ENCODE measurements at places on chromosomes 2 and 18.

DNA sequence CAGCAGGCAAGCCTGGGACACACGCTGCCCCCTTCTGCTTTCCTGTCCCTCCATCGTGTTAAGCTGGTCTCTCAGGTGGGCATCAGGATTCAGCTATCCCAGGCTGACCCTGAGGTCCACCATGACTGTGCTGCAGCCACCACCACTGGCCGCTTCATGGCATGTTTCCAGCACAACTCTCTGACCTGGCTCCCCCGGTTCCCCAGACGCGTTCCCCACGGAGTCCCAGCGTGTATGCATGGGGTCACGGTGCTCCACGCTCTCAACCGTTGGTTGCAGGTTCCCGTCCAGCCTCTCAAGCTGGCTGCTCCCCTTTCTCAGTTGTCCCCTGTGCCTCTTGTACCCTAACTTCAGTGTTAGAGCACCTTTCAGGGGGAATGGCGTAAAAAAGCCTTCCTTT lies 20.3 kb downstream of the HPCAL1 start:
- DNase-seq, result no peak

DNA sequence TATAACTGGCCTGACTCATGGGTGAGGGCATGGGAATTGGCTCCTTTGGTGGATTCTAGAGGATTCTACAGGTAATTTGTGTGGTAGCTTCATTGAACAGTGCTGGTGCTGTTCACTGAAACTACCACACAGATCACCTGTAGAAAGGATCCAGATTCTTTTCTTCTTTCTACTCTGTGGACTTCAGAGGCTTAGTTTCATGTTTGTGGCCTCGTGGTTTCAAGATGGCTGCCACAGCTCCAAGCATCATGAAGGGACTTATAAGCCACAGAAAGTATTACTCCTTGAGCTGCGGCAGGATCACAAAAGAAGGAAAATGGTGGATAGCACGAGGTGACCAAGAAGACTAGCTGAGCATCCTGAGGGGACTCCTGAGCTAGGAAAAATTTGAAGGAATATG lies 88.9 kb downstream of the ADCYAP1 start:
- no peak for DNase-seq

GRCh38 chr2:225010804-225011203 lies 31.5 kb downstream of the DOCK10 start:
- no peak for DNase-seq

- DNase-seq, result no peak
These were observed 208.6 kb downstream of the MYO1B start for GRCh38 chr2:191453761-191454160.

- no peak for DNase-seq
These were observed 114.9 kb downstream of the LRATD1 start for GRCh38 chr2:14747447-14747846.

DNA sequence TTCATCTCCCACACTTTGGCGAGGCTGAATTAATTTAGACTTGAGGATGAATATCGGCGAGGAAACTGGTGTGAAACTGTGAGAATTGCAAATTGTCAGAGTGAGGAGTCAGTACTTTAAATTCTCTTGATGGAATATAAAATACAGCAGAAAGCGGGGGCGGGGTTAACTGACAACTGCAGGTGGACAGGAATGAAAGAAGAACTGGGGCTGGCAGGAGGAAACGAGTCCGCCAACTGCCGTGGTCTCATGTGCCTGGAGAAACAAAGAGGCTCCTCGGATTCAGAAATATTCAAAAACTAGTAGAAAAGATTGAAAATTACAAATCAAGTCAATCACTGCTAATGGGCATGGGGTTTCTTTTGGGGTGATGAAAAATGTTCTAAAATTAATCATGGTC lies 44.3 kb downstream of the MOGAT1 start:
- no peak for DNase-seq

GRCh38 chr2:1602278-1603010 lies 141.9 kb downstream of the PXDN start:
- DNase-seq, result no peak
